ENCODE measurements at places on chromosomes 5 and 9.

- DNase-seq, result peak; percentile 85
Measured at GRCh38 chr9:128192601-128193371, 1.4 kb upstream of the CIZ1 start.

DNA sequence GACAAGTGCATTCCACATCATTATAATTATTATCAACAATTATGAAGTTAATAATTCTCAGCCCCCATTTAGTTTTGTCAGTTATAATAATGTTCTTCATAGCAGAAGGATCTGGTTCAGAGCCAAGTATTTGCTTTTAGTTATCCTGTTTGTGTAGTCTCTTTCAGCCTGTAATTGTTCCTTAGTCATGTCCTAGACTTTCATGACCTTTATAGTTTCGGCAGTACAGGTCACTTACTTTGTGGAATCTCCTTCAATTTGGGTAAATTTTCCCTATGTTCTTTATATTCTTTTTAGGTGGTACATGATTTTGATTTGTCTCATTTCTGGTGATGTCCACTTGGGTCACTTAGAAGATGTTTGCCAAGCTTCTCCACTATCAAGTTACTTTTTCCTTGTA is 34.3 kb downstream of the UBE2R2 start:
- no peak for DNase-seq

DNA sequence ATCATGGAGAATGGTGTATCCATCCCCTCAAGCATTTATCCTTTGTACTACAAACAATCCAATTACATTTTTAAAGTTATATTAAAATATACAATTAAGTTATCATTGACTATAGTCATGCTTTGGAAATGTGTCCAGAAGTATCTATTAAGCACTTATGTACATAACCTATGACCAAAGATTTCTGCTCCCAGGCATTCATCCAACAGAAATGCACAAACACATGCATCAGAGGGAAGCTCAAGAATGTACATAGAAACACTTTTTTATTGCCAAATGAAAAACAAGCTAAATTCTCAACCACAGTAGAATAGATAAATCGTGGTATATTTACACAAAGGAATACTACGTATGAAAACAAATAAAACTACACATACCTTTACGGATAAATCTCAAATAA is 700.5 kb upstream of the ZNF608 start:
- DNase-seq, result no peak

DNA sequence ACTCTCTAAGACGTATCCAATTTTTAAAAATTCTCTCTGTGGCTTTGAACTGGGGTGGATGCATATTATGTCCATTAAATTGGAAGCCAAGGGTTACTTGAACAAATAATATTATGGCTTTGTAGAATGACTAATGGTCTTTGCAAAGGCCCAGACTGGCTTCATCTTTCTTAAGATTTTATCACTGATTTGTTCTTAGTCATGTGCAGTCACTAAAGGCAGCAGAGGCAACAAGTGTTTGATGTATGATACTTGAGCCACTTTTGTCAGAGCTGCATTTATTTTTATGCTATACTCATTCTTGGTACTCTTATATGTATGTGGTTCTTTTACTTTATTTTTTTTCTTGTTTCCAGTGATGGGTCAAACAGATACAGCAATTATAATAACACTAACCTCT is 152.2 kb downstream of the NR2F1-AS1 start:
- no peak for DNase-seq

- no peak for DNase-seq
Measured at GRCh38 chr9:92327283-92327850, 1.6 kb downstream of the CENPP start.

GRCh38 chr9:34710023-34710422 is at the start of gene CCL21:
CCL21 (minus strand) TSS chr9:34710136; CDS start chr9:34710066, 70 bp downstream.
- DNase-seq, result no peak

GRCh38 chr5:97192580-97193354 is 9.7 kb upstream of the RIOK2 start:
- no peak for DNase-seq

GRCh38 chr9:112505607-112506006 is 19.0 kb downstream of the KIAA1958 start:
- DNase-seq, result no peak

DNA sequence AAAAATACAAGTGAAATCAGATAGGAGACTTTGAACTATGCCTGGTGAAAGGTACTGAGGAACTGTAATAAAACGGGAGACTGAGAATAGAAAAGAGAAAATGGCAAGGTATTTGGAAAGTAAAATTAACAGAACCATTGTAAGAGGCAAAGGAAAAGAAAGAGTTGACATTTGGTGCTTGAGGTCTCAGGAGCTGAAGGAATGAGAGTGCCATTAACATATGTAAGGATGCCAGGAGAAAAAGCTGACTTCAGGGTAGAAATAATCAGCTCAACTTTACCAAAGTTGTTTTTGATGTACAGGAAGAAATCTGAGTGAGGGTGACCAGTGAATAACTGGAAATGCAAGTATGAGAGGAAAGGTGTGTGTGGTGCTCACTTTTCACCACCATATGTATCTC is 69.4 kb downstream of the TMEM167A start:
- DNase-seq, result no peak

All from left forelimb (tissue), 1 donor.